ENCODE measurements at places on chromosomes 13 and 19.

DNA sequence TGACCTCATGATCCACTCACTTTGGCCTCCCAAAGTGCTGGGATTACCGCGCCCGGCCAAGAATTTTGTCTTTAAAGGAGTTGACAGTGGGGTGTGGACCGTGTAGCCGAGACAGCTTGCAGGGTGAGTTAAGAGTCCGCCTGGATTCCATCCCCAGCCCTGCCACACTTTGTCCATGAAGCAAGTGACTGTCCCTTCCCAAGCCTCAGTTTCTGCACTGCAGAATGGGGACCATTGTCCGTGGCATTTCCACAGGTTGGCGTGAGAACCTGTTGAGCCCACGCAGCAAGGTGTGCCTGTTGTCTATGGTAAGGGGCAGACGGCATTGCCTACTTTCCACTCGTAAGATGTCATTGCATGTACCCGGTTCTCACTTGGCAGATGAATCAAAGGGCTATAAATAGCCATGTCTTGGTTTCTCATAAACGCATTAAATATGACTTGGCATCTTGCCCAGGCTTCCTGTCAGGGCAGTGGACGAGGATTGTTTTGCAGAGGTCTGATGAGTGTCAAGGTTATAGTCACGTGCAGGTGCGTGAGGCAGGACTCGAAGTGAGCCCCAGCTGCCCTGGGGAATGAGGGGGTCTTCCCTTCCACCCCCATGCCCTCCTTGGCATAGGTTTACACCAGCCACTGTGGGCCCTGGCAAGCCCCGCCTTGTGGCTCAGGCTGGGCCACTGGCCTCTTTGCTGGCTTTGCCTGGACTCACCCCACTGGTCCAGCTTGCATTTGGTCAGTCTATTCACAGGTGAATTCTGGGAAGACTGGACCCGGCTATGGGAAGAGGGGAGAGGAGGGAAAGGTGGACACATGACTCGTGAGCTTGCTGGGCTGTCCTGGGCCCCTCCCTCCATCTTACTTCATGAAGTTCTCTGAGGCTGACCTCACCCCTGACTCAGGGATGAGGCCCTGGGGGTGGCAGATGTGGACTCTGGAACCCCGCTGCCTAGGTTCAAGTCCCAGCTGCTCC lies 14.6 kb downstream of the FAM187B start:
- DNase-seq, result peak; percentile 68

DNA sequence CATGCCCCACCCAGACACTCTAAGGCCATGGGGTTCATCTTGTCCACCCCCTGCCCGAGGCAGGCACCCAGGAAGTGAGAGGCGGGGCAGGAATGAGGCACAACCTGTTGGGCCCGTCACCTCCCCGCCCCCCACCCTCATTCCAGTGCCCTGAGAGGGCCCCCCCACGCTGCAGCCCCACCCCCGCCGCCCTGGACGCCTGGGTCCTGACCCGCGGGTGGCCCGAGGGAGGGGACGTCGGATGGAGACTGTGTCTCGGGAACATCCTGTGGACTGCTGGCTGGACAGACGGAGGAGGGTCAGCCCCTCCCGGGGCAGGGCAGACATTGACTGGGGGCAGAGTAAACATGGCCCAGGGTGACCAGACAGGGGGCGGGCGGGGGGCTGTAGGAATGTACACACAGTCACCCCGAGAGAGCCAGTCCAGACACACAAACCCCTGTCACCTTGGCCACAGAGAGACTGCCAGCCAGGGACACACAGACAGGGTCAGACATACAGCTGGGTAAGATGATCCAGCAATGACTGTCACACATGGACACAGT lies 7.4 kb upstream of the JUNB start:
- no peak for DNase-seq

DNA sequence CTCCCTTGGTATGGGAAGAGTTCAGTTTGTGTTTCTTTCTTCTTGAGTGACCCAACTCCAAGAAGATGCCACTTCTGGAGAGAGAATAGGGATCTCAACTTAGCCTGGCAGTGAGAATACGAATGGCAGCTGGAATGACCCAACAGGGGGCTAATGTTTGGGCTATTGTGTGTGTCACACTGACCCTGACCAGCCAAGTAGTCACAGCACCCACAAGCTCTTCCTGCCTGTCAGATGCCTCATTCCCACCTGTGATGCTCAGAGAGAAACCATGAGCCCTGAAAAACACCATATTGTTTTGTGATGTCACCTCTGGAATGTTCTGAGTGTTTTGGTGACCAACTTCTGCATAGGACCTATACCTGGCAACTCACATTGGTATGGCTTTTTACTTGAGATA lies at the start of gene CBY2:
TSS of gene CBY2 (plus strand) at position 233 of the 400 bp plus-strand sequence. CDS start at position 304, 71 bp downstream.
- no peak for DNase-seq

DNA sequence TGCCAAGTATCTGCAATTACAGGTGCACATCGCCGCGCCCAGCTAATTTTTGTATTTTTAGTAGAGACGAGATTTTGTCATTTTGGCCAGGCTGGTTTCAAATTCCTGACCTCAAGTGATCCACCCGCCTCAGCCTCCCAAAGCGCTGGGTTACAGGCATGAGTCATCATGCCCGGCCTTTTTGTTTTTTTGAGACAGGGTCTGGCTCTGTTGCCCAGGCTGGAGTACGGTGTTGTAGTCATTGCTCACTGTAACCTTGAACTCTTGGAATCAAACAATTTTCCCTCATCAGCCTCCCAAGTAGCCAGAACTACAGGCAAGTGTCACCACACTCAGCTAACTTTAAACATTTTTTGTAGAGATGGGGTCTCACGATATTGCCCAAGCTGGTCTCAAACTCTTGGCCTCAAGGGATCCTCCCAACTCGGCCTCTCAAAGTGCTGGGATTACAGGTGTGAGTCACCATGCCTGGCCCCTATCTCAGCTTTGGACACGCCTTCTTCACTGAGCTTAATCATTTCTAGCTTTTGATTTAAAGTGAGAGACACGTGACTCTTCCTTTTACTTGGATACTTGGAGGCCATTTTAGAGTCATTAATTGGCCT lies 4.0 kb upstream of the IRGC start:
- peak; percentile 16 for DNase-seq

GRCh38 chr19:13979686-13980085 lies 26.4 kb downstream of the RFX1 start:
- DNase-seq, result no peak

- DNase-seq, result no peak
These were observed 4.2 kb downstream of the NEK3 start for GRCh38 chr13:52155177-52155576.

DNA sequence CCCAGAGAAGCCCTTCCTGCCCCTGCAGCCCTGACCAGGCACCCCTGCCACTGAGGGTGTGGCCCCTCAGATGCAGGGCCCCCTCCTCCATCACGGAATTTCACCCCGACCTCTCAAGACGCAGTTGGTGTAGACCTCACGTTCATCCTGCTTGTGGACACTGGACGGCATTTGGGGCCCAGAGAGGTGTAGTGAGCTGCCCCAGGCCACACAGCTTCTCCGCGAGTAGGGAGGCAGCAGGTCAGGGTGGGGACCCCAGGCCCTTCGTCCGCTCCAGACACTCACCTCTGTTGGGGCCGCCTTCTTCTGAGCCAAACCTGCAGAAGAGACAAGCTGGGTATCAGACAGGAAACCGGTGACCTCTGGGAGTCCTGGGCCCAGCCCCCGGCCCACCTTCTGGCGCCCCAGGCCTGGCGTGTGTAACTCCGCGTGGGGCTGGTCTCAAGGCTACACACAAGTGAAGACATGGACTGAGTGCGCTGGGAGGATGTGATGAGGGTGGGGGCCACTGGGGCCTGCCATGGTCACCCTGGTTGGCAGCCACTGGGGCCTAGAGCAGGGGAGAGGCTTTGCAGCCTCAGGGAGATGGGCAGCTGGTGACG lies 33.1 kb downstream of the PIP5K1C start:
- DNase-seq, result no peak

DNA sequence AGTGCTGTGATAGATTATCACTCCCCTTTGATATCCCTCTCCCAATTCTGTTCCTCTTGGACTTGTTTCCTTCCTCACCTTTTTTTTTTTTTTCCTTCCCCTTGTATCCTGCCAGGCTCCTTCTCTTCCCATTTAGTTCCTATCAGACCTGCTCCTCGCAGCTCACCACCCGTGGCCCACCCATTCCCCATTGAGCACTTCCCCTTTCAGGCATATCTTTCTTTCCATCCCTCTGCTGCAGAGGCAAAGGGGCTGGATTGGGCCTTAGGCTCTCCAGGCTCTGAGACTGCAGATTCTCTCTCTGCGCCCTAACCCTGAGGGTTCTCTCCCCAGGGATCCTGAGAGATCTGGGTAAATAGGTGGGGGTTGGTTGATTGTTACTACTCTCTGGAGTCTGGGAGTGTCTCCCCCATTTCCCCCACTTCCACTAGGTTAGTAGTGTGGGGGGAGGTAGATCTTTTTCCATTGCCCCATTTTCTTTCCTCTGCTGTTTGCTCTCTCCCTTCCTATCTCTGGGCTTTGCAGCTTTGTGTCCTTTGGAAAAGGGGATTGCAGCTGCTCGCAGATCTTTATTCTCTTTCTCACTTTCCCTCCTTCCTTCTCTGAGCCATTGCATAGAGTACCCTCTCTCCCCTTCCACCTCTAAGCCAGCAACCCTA lies 2.3 kb downstream of the ARHGAP35 start:
- no peak for DNase-seq

DNA sequence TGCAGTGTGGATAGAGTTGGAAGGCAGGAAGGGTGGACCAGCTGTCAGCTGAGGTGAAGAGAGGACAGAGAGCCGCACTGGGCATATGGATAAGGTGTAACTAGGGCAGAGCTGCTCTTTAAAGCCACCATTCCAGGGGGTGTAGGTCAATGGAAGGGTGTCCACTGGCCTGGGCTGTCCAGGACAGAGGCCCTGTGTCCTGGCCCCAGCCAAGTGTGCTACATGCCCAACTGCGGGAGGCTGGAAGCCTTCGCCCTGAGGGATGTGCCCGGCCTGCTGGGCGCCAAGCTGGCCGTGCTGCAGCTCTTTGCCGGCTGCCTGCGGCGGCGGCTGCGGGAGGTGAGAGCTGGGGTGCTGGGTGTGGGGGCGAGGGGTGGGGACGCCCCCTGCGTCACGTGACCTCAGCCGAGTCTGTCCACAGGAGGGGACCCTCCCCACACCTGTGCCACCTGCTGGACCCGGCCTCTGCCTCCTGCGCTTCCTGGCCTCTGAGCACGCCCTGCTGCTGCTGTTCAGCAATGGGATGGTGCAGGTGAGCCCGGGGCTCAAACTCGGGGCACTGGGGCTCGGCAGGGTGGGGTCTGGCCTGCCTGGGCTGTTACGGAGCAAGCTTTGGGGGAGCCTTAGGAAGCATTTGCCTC lies 9.8 kb downstream of the PLK5 start:
- DNase-seq, result no peak

DNA sequence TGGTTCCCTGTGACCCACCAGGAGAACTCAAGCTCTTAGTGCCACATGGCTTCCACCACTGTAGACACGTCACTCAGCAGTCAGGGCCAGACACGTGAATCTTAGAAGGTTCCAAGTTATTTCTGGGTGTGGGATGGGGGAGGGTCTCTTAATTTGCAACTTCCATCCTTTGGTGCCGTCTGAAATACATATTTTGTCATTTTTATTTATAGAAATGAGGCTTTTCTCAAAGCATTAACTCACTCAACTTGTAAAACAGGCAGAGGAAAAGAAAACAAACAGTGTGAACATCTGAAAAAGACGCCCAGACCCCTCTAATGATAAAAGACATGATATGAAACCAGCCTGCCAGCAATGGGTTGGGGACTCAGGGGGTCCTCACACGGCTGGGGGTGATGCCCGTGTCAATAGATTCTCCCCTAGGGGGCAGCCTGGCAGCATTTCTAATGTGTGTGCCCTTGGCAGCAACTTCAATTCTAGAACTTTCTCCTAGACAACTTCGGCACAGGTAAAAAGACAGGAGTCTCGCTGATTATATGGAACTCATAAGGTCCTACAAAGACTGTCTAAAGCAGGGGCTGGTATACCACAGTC lies 15.4 kb downstream of the PIP5K1C start:
- no peak for DNase-seq

GRCh38 chr13:73335944-73336343 lies 277.1 kb downstream of the KLF5 start:
- DNase-seq, result no peak

DNA sequence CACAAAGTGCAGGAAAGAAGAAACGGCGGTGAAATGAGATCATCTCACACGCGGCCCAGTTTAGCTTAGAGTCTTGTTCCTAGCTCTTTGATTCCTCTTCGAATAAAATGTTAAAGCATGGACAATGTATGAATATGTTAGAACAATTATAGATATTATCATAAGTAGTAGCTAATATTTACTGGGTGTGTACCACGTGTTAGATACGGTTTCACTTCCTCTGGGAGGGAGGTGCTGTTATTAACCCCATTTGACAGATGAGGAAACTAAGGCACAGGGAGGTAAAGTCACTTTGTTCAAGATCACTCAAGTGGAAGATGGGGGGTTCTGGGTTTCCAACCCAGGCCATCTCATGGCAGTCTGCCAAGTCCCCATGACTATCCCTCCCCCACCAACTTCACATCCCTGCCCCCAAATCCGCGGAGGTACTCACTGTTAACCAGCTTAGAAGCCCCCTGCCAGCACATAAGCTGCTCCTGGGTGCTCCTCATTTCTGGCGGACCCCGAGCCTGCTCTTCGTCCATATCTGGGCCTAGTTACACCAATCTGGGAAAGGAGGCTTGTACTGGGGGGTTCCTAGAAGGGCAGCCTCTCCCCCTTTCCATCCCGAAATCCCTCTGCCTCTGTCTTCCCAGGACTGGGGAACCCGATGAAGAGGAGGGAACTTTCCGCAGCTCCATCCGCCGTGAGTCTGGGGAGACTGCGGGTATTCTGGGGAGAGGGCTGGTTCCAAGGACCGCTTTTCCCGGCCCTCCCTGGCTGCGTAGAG lies 1.0 kb upstream of the FXYD7 start:
- no peak for DNase-seq

GRCh38 chr13:107886118-107886517 lies 329.2 kb downstream of the LIG4 start:
- no peak for DNase-seq

GRCh38 chr19:40210889-40211288 lies 7.3 kb downstream of the TTC9B start:
- no peak for DNase-seq

DNA sequence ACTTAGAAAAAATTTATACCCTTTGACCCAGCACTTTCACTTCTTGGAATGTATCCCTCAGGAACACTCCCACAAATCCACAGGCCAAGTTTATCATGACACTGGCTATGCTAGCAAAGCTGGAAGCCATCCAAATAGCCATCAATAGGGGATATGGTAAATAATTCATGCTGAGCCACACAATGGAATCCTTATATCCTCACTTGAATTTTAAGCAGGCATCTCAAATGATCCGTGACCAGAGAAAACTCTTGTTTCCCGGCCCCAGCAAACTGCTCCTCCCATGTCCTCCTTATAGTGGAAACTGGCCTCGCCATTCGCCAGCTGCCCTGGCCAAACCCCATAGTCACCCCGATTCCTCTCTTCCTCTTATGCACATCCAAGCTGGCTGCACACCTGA lies 37.6 kb downstream of the GRIK5 start:
- DNase-seq, result no peak

DNA sequence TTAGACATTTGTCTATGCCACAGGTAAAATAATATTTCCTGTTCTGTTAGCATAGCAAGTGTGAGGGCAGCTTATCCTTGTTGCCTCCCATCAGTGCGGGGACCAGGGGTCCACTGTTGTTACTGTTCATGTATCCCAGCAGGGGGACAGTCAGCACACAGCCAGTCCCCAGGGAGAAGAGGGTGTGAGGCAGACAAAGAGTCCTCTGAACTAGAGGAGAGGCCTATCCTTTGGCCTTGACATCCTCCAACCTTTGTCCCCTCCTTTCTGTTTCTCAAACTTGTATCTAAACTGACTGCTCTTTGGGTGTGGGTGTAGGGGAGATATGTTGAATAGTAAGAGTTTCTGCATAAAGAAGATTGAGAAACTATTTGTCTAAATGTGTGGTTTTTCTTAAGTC lies 2.9 kb upstream of the GPR18 start:
- no peak for DNase-seq

- no peak for DNase-seq
These were observed 529 bp downstream of the ZNF836 start for GRCh38 chr19:52170863-52171320.

Data from HFFc6 (cell line).